ENCODE measurements at places on chromosomes 2 and 18.

DNA sequence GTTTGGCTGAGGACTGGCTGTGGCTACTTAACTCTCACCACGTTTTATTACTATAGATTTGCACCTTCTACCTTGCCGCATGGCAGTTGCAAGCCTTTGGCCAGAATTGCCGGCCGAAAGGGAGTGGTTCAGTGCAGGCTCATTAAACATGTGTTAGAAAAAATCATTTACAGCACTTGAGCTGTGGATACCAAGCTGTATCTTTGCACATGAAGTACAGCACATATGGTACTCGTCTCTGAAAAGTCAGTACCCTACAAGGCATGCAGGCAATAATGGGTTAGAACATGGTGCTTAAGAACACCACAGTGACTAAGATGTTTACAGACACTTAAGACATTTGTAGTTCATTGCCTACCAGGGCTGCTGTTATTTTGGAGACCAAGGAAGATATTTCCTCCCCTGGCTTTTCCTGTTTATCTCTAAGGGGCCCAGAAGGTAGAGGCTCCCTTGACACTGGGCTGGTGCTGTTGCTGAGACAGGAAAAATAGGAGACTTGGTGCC lies 103.1 kb downstream of the ZNF532 start:
- DNase-seq, result no peak

DNA sequence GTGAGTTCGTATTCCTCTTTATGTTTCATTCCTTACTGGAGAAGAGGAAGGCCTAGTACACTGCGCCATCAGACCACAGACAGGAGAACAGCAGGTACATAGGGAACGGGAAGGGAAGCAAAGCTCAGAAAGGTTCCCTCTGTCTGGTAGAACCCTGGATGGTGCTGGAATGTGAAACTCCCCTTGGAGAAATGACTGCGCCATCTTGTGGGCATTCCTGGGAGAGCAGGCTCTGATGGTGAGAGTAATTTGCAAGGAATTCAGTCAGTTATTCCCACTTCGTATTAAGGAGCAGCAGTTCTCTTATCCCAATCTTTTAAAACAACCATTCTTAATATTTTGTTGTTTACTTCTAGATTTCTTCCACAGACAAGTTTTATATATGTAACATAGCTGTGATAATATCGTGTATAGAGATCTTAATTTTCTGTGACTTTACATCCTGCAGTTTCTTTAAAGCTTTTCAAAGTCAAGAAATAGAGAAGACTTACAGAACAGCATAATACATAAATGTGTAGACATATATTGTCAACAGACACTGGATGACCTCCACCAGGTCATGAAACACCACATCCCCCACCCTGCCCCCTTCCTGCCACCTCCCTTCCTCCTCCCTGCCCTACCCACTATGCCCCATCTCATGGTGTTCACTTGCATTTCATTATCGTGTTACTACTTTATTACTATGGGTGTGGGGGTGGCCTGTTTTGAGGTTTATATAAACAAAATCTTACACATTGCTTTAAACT lies 83.9 kb downstream of the ARHGEF4 start:
- peak; percentile 60 for DNase-seq

DNA sequence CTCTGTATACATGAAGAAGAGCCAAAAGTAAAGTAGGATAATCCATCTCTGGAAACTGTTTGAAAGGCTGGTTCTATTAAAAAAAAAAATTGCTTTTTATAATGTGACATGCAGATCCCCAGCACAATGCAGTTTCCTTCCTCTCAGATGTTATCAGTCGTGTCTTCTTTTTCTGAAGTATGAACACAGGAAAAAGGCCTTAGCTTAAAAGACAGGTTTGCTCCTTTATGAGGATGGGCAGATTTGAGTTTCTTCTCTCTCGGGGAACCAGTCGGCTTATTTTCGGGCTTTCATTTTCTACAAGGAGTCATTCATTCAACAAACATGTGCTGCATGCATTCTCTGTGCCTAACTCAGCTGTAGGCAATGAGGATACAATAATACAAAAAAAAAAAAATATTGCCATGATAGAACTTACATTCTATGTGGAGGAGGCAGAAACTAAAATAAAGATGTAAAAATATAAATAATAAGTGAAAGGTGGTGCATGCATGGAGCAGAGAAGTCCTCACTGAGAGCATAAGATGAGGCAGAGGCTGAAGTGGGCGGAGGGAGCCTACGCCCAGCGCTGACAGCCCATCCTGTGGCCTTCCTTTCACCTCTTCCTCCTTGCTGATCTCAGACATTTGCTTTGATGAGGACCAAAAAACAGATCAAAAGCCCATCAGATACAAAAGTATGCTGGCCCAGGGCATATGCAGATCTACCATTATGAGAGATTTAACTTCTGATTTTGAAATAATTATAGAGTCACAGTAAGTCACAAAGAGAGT lies at the start of gene CD226:
Gene CD226, minus strand, starts transcription at position 513 of the 773 bp plus-strand sequence. Its CDS starts 467 bp downstream, at position 46.
- DNase-seq, result no peak

DNA sequence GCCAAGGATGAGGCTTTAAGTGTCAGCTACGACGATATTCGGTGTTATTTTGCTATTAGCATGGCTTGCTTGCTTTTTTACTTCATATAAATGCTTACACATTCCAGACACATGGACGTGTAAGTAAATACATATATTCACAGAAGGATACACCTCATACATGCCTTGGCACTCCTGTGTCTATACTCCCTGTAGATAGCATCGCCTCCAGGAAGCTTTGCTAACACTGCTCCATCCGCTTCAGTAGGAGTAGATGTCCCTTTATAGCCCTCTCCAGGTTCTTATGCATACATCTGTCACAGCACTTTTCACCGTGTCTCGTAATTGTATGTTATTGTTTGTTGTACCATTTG lies 27.5 kb upstream of the KCTD1 start:
- DNase-seq, result no peak

- no peak for DNase-seq
Observed at GRCh38 chr18:50468807-50469206, 91.1 kb upstream of the MAPK4 start.

DNA sequence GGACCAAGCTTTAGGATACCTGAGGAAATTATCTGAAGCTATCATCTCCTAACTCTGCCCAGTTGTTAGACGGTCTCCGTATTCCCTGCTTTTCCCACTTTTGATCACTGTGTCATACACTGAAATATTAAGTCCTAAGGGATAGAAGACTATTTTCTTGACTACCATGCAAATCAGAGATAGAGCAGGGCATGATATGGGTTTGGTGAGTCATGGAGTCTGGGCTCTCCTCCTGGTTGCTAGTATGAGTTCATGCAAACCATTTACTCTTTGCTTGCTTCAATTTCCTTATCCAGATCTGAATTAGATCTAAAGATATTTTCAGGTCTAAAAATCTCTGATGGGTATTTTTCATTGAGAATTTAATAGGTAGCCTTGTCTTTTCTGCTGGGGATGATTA lies 55.0 kb downstream of the EHBP1 start:
- DNase-seq, result peak; percentile 12

DNA sequence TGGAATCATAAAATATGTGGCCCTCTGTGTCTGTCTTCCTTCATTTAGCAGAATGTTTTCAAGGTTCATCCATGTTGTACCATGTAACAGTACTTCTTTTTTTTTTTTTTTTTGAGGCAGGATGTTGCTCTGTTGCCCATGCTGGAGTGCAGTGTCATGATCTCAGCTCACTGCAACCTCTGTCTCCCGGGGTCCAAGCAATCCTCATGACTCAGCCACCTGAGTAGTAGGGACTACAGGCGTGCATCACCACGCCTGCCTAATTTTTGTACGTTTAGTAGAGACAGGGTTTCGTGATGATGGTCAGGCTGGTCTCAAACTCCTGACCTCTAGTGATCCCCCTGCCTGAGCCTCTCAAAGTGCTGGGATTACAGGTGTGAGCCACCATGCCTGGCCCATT lies 31.2 kb downstream of the RAB1A start:
- no peak for DNase-seq

- DNase-seq, result no peak
Observed at GRCh38 chr18:79939096-79939495, 12.4 kb downstream of the SLC66A2 start.

DNA sequence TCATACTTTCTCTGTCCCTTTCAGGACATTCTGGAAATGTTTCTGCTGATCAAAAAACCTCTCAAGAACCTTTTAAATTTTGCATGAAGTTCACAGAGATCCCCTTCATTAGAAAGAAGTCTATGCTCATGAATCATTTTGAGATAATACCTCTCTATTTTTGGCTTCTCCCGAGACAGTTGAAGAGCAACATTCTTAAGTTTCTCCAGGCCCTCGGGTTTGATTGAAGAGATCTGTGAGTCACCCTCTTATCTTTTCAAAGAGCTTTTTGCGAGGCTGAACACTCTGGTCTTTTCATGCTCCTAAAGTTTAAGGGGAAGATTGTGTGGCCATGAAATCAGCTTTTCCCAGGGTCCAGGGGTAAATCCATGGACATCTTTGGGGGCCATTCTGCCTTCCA lies 354.2 kb downstream of the FBXO15 start:
- DNase-seq, result no peak

DNA sequence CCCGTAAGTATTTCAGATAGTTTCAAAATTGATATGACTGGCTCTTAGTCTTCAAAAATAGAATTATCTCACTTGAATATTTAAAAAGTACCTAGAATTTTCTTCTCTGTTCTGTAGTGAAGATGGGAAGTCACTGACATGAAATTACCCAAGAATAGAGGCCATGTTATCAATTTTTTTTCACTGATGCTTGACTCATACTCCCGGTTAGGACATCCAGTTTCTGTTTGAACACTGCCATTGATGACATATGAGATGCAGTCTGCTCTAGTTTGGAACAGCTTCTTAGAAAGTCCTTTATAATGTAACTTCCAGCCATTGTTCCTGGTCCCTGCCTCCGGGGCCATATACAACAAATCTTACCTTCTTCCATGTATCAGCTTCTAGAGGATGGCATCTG lies 26.0 kb downstream of the MAP3K20 start:
- no peak for DNase-seq

DNA sequence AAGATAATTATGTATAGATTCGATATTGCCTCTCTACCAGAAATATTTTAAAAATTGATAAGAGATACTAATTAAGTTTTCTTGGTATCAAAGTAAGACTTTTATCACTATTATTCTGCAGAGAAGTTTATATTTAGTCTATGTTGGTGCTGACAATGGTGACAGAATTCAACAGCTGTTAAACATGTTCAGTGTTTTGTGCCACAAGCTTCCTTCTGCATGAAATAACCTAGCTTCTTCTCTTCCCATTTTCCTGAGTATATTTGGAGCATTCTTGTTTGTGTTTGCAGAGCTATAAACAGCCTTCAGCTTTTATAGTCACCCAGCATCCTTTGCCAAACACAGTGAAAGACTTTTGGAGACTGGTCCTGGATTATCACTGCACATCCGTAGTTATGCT lies 229.2 kb upstream of the RAB12 start:
- DNase-seq, result no peak

DNA sequence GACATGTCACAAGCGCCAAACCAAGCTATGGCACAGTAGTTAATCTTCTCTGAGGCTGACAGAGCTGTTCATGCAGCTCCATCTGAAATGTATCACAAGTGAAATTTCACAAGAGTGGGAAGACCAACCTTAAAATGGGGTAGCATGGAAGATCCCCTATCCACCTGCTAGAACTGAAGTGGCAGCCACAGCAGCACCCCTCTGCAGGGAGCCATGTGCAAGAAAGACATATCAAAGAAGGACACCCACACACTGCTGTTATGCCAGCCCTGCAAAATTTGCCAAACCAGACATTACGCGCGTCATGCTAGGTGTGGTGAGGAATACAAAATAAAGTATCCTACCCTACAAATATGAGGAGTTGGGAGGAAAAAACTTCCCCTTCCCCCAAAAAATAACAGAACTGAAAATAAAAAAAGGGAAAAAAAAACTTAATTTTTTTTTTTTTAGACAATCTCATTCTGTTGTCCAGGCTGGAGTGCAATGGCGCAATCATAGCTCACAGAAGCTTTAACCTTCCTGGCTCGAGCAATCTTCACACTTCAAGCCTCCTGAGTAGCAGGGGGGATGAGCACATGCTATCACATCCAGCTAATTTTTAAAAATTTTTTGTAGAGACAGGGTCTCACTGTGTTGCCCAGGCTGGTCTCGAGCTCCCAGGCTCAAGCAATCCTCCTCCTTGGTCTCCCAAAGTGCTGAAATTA lies 76.2 kb downstream of the STK39 start:
- DNase-seq, result no peak

DNA sequence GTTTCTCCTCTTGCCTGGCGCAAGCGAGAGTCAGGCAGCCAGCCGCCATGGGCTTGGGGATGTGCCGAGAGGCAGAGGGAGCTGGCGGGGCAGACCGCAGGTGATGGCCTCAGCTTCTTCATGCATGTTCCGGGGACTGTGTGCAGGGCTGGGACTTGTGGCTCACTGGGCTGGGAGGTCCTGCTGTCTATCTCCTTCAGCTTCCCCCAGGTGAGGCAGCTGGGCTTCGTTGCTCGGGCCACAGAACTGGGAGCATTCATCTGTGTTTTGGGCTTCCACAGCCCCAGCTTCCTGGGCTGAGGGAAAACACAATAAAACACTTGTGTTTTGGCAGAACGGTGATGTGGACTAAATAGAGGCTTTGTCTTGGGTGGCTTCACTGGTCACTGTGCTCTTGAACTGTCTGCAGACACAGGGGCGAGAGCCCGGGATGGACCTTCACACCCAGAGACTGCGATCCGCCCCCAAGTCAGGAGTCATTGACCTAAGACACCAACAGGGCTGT lies 93.5 kb downstream of the DYSF start:
- no peak for DNase-seq

DNA sequence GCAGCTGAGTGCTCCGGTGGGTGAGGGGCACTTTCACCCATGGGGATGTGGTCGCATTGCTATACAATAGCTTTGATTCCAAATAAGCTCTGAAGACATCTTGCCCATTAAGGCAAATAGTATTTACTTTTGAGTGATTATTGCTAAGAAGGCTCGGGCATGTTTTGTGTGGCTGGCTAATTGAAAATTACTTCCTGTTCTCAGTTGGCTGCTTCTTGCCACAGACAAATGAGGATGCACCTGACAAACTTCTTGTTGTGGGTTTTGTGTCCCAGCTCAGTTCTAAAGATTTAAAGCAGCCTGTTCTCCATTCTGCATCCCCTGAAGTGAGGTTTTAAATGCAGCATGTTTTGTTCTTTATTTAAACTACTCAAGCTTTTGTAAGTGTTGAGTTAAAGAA lies 88.3 kb downstream of the KCNS3 start:
- no peak for DNase-seq

DNA sequence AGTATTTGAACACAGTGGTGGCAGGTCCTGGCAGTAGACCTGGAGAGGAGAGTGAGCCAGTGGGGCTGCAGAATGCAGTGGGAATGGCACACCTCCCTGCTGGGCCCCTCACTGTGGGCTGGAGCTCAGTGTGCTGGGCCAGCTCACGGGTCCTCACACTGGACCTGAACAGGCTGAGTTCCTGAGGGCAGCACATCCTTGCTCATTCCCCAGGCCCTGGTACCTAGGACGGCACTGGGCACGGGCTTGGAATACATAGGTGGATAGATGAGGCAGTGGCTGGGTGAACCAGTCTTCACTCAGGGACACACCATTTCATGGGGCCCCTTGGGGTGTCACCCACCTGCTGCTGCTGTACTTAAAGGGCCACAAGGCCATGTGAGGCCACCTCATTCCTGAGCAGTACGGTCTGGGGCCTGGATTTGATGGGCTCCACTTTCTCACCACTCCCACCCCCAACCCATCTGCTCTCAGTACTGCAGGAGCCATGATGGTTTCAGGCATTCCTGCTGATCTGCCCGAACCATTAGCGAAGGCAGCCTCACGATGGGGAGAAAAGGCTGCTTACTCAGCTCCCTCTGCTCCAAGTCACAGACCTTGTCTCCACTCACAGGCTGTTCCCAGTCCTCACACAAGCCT lies 4.2 kb downstream of the TMEM177 start:
- no peak for DNase-seq

Measured in RKO (cell line).